SK-N-SH (cell line): ENCODE measurements at places on chromosomes 6 and 20. TPM values are rescaled to one million over a fixed set of nuclear protein-coding genes. Genes with fewer than 3 reads are reported as not detected.

Gene SLC2A10
- 12.6 and 14.1 TPM in 2 replicates for polyA plus RNA-seq

DNA sequence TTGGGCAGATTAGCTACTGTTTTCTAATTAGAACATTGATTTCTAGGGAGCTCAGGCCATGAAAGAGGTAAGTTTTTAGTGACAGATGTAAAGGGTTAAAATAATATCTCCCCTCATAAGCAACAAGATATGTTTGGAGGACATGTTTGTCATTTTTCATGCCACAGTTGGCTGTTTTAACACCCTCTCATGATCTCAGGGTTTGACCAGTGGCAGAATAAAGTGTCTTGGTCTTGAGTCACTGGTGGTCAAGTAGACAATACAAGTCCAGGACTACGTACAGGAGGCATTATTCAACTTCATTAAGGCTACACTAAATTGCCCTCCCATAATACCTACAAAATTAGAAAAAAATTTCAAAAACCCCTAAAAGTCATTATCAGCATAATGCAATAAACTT is 92.6 kb downstream of the F13A1 start:
- H3K27me3 ChIP-seq: no peaks in the 10 kb centered on the region
- DNase-seq: no peak
- no peaks in the 10 kb centered on the region for H3K36me3 ChIP-seq
- H3K4me3 ChIP-seq: no peak overlapping the region
- no peaks in the 10 kb centered on the region for H3K4me1 ChIP-seq

DNA sequence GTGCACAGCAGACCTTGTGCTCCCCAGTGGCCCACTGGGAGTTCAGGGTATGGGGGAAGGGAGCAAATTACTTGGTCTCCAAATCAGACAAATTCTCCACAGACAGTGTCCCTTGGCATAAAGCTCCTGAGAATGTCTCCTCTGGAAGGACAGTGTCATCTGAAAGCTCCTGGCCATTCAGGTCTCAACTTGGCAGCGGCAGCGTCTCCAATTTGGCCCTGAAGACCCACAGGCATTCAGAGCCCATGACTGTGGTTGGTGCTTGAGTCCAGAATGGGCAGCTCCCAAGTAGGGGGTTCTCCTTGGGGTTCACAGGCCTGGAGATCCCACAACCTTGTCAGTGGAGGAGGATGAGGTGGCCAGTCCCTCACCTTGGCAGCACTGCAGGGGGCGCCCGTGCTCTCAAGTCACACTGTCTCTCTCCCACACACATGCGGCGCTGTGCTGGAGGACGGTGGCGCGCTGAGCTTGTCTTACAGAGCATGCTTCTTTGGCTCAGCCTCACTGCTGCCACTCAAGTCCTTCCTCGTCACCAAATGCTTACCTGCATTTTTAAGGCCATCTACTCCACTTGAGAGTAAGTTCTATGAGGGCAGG is 20.7 kb downstream of the DYNLRB1 start:
- H3K4me3 ChIP-seq: no peak overlapping the region; the same call in 1 of the 2 replicates
- H3K36me3 ChIP-seq: peaks cover 47% of the 10 kb centered on the region
- no peaks in the 10 kb centered on the region for H3K27me3 ChIP-seq
- DNase-seq: peak; percentile 46

- H3K4me3 ChIP-seq: no peak overlapping the region
- H3K36me3 ChIP-seq: no peaks in the 10 kb centered on the region
- H3K27me3 ChIP-seq: no peaks in the 10 kb centered on the region
Observed at GRCh38 chr6:140174524-140174923, 800.1 kb upstream of the CITED2 start.

DNA sequence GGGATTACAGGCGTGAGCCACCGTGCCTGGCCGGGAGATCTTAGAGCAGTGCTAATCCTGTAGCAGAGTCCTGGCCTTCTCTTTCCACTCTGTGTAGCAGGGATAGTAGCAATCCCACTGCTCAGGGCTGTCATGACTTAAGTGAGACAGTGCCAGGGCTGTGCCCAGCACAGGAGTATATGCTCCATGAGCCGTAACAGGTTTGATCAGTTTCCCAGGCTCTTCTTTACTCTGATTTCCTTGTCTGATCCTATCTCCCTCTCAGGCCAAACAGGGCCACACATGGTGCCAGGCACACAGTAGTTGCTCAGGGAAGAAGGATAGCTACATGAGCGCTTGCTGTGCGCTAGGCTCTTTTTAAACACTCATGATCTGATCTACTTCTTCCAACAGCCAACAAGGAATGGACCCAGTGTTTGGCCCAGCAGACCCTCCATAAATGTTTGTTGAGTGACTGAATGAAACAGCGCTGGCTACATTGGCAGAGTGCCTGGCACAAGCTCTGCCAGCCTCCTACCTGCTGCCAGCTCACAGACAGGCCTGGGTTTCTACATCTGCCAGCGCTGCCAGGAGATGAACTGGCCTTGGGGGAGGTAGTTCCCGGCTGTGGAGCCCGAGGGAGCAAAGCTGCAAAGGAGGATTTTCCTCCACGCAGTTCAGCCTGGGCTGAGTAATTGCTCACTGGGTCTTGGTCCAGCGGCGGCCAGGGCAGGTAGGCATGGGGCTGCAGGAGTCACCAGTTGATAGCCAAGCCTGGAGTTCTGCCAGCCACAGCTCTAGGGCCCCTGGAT is 36.9 kb downstream of the SNAI1 start:
- no peak for DNase-seq
- no peak overlapping the region; the same call in 1 of the 2 replicates for H3K27ac ChIP-seq
- H3K4me3 ChIP-seq: no peak overlapping the region
- peaks cover 27% of the 10 kb centered on the region; the same call in 1 of the 2 replicates for H3K4me1 ChIP-seq
- H3K36me3 ChIP-seq: no peaks in the 10 kb centered on the region

DNA sequence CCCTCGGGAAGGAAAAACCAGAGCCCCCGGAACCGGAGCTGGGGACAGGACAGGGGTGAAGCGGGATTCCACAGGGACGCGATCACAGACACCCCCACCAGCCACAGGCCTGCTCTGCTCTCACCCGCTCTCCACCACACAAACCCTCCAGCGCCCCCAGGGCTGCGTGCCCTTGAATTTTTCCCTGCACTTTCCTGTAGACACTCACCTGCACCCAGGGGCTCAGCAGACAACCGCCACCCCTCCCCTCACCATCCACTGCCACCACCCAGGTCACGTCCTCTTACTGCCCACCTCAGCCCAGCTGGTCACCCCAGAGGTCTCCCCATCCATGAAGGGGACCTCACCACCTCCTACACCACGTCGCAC is 631 bp downstream of the ULBP2 start:
- H3K4me1 ChIP-seq: no peaks in the 10 kb centered on the region
- no peak overlapping the region for H3K27ac ChIP-seq
- H3K27me3 ChIP-seq: peaks cover 32% of the 10 kb centered on the region
- DNase-seq: no peak

GRCh38 chr6:110876806-110877564 is 2.4 kb downstream of the AMD1 start:
- H3K4me3 ChIP-seq: peak overlapping the region; percentile 93
- DNase-seq: no peak
- peak overlapping the region; percentile 58 for H3K27ac ChIP-seq
- H3K27me3 ChIP-seq: no peaks in the 10 kb centered on the region
- peaks cover 3% of the 10 kb centered on the region for H3K36me3 ChIP-seq
- peaks cover 28% of the 10 kb centered on the region for H3K4me1 ChIP-seq

DNA sequence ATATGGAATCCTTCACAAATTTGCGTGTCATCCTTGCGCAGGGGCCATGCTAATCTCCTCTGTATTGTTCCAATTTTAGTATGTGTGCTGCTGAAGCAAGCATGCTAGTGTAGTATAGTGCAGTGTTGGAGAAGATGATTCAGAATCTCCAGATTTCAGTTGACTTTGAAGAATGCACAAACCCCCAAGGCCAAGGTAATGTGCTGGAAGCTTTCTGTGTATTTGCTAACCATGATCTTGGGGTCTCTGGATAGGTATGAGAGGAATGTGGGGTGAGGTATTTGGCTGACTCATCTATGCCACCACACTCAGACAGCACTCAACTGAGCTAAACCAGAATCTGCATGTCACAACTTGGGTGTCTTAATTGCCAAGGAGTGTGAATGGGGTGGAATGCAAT is 42.6 kb upstream of the DEK start:
- H3K4me1 ChIP-seq: peaks cover 7% of the 10 kb centered on the region; the same call in 1 of the 2 replicates
- H3K36me3 ChIP-seq: no peaks in the 10 kb centered on the region
- peak overlapping the region; percentile 18; the same call in 1 of the 2 replicates for H3K27ac ChIP-seq
- no peak overlapping the region for H3K4me3 ChIP-seq
